ENCODE measurements at places on chromosomes 2 and 18.

- DNase-seq, result no peak
Observed at GRCh38 chr2:12857891-12858290, 141.2 kb downstream of the TRIB2 start.

GRCh38 chr2:120853306-120854013, 117.8 kb downstream of the GLI2 start:
- DNase-seq, result no peak

DNA sequence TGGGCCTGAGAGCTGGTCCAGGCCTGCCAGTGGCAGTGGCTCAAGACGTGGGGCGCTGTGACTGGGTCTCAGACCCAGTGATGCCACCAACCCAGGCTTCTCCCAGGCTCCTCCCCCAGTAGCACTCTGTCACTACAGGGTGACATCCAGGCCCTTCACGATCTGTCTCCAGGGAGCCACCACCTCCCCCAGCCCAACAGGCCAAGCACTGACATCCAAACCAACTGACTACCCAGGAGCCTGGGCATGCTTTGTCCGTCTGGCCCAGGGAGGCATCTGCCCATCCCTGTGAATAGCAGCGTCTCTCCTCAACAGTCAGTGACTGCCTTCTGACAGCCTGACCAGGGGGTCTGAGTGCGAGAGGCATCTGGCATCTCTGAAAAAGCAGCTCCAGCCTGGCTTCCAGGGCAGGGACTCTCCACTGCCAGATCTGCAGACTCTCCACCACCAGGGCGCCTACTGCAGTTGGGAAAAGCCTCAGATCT, 13.0 kb downstream of the TEX44 start:
- no peak for DNase-seq

DNA sequence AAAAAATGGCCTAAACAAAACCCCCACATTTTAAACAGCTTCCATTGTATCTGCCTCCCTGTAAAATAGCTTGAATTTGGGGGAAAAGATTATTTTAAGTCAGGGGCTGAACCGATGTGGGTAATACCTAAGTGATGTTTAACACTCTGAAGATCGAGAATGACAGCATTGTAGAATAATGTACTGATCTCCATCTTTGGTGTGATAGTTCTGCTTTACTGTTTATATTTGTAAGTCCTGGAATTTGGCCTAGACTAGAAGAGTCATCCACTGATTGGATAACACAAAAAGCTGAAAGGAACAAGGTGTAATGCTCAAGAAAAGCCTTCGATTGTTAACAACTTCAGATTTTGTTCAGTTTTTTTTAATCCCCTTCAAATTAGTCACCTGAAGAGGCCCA, 53.8 kb upstream of the CCDC68 start:
- no peak for DNase-seq

DNA sequence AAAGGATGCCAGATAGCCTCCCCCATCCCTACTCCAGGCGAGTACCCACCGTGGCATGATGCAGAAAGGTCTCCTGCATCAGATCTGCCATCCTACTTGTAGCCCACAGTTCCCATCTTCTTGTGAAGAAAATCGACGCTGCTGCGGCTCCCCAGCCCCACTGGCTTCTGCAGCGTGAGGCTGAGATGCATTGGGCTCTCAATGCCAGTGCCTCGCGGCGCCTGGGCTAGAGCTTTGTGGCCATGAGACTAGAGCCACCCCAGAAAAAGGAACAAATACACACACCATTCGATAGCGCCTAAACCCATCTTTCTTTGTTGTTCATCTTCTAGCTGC, 2.8 kb downstream of the NOL4 start:
- DNase-seq, result no peak

DNA sequence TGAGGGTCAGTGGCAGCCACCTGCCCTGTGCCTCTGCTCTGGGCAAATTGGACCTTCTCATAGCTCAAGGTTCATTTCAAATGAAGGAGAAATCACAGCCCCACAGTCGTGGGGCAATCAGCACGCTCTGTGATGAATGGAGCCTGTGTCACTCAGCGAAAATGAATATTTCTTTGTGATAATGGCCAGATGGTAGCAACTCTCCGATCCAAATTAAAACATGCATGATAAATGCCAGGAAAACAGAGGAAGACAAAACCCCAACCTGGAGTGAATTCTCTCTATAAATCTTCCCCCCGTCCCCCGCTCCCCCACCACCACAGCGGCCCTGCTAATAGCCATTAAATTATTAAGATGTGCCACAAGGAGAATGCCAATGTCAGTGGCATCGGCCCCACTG, 258.4 kb downstream of the CELF4 start:
- DNase-seq, result no peak

- DNase-seq, result no peak
Observed at GRCh38 chr2:109059474-109060165, 69.4 kb upstream of the SH3RF3 start.

DNA sequence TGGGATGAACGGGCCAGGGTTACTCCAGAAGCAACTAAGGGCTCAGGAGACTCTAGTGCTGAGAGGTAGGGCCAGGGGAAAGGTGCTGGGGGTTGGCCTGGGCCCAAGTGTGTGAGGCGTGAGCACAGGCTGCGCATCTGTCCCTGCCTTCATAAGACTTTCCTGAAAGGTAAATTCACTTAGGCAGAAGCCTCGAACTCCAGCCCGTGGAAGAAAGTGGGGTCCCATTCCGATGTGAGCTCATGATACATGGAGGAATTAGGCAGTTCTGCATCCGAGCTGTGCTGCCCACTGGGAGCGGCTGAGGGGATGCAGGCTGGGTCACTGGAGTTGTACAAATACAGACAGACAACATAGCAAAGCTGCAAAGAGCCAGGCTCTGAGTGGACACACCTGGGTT, 16.2 kb downstream of the PARD6G start:
- DNase-seq, result no peak

- DNase-seq, result no peak
Observed at GRCh38 chr2:46512185-46512584, 32.8 kb downstream of the TMEM247 start.

- DNase-seq, result no peak
Observed at GRCh38 chr18:48136051-48136826, 205.8 kb upstream of the SMAD2 start.

GRCh38 chr2:219073413-219074129, 12.8 kb upstream of the IHH start:
- DNase-seq, result no peak

DNA sequence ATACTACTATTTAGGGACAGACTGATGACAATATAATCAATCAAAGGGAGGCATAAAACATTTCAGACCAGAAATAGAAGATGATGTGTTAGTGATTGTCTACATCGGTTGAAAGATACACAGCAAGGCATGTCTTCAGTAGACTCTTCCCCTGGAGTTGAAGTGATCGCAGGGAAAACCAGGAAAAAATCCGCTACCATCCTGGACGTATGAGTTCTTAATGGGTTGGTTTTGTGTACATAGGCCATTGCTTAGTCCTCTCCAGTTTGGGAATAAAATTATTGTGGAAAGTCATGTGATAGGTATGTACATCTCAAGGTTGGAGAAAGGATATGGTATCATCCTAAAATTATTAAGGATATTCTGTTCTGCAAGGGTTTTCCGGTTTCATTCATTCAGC, 4.3 kb downstream of the APCDD1 start:
- no peak for DNase-seq

DNA sequence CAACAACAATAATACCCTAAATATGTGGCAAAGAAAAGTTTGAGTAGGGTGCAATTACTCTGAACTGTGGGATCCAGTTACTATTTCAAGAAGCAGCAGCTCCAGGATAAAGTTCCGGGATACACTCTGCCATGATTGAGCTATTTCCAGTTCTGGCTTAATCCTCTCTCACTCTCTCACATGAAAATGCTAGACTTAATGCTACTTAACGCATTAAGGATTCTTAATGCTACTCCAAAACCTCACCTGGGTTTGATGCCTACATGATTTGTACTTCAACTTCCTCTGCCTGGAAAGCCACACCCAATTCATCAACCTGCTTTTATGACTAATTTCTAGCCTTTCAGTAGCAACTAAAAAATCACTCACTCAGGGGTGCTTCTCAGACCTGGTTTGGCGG, 151.1 kb upstream of the HNMT start:
- DNase-seq, result no peak

DNA sequence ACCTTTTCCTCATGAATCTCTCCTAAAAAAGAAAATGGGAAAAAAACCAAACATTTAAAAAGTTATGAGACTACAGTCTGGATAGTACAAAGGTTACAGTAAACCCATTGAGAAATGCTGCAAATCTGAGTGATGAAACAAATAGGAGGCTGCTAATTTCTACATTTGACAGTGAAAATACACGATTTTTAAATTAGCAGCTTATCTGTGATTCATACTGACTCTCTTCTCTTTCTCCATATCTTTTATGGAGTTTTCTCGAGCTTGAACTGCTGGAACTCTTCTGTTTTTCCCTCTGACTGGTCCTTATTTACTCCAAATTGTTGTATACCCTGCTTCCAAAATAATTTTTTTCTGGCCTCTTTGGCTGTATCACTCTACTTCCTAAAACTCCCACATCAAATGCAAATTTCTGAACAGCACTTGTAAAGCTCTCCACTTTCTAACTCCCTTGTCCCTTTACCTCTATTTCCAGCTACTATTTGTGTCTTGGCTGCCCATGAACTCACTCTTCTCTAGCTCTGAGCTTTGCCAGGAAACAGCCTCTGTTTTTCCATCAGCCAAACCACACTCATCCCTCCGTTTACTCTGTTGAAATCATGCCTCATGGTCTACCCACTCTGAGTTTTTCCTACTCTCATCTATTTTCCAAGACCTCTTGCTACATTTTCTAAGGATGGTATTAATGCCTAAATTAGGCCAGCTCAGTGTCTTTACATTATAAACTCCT, 73.7 kb downstream of the RBMS1 start:
- DNase-seq, result no peak

DNA sequence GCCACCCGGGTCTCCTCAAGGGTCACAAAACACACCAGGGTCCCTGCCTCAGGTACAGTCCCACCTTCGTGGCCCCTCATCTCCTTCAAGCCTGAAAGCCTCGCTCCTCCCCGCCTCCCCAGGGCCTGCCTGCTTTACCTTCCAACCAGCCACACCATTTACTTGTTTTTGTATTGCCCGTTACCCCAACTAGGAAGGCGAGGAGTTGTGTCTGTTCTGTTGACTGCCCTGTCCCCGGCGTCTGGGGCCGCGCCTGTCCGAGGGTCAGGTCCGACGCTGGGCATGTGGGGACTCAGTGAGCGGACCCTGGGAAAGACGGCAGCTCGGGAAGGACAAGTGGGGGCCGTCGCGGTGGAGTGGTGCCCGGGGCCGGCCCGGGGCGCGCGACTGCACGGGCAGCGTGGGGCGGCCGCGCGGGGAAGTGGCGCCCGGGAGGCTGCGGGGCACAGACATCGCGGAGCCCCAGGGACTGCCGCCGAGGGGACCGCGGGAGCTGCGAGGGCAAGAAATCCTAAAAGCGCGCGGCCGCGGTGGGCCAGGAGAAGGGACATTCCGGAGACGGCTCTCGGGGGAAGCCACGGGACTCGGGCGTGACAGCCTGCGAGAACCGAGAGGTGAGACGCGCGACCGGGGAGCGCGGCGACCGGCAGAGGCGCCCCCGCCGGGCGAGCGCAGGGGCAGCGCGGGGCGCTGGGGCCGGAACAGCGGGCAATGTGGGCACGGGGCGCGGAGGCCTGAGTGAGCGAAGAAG, 797 bp upstream of the GRHL1 start:
- no peak for DNase-seq

DNA sequence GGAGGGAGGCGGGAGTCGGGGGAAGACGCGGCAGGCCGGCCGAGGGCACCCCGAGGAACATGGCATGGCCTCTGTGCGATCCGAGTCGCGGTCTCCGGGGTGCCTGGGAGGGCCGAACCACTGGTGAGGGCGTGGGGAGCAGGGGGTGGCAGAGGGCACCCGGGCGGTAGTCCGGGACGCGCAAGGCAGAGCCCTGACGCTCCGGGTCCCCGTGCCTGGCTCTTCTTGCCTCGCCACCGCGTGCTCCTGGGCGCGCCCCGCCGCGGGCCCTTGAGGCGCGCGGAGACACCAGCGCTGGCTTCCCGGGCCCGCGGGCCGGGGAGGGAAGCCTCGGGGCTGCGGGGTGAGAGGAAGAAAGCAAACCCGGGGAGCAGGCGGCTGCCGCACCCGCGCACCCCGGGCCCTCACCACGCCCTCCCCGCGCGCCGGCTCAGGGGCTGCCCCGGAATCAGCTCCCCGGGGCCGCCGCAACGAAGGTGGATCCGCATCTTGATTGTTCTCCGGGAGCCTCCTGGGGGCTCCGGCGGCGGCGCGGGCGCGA, 4.3 kb downstream of the SOX11 start:
- no peak for DNase-seq

GRCh38 chr2:233385489-233386044, 31.3 kb downstream of the DGKD start:
- no peak for DNase-seq

DNA sequence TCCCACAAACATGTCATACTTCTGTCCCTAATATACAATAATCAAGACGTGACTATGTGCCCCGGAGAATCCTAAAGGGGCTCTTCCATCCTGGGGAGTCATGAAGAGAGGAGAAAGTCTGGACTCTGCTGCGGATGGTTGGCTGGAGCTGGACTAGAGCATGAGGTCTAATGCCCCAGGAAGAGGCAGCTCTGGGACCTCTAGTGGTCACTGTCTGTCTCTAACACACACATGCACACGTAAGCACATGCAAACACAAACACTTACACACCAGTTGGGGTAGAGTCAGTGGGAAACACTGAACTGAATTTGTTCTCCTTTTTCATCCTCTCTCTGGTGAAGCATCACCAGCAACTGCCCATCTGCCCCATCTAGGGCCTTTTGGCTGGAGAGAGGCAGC, 271.6 kb downstream of the TDRD15 start:
- DNase-seq, result no peak

GRCh38 chr2:148172131-148172753, 151.4 kb downstream of the MBD5 start:
- no peak for DNase-seq

GRCh38 chr2:124145982-124146381, 120.9 kb downstream of the CNTNAP5 start:
- DNase-seq, result no peak

- DNase-seq, result no peak
Observed at GRCh38 chr2:70069049-70069448, 18.2 kb upstream of the PCBP1 start.

DNA sequence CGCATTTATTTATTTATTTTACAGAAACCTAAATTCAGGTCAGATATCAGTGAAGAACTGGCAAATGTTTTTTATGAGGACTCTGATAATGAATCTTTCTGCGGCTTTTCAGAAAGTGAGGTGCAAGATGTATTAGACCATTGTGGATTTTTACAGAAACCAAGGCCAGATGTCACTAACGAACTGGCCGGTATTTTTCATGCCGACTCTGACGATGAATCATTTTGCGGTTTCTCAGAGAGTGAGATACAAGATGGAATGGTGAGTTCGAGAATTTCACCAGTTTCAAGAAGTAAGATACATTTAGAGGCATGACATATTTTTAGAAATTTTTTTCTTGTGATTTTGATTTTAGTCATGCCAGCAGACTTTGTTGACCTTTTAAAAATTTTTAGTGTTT, 4.6 kb downstream of the CDCA7 start:
- no peak for DNase-seq

DNA sequence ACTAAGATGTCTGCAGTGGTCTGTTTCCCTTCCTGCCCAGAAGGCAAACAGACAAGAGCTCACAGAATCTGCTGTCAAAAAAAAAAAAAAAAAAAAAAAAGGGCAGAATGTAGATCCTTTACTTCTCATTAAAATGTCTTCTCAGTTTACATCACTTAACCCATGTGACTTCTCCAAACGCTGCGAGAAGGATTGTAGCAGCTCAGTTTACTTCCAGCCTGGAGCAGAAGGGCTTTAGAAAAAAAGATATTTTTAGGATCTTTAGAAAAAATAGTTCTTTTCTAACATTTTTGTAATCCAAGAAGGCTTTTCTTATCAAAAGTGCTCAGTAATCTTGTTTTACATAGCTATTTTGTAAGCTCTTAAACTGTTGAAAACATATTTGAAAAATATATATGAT, 425.4 kb downstream of the CNTNAP5 start:
- DNase-seq, result no peak

GRCh38 chr18:57856557-57857280, 53.6 kb upstream of the ATP8B1 start:
- DNase-seq, result no peak
